ENCODE measurements at places on chromosomes 3 and 15. TPM values are rescaled to one million over a fixed set of nuclear protein-coding genes. Genes with fewer than 3 reads are reported as not detected.

GRCh38 chr3:72299321-72299802 is 514.4 kb upstream of the PROK2 start:
- DNase-seq, result peak; percentile 11

DNA sequence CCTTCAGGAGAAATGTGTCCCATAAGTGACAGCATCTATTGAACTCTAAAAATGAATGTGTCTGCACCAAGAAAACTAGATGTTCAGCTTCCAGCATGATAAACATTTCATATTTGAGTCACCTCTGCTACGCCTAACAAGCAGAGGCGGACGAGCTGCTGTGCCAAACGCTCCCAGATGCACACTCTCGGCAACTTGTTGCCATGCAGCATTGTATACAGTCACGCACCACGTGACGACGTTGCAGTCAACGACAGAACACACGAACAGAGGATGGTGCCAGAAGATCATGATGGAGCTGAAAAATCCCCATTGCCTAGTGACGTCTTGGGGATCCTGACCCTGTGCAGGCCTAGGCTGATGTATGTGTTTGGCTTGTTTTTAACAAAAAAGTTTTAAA is 137.5 kb downstream of the XXYLT1 start:
- no peak for DNase-seq

DNA sequence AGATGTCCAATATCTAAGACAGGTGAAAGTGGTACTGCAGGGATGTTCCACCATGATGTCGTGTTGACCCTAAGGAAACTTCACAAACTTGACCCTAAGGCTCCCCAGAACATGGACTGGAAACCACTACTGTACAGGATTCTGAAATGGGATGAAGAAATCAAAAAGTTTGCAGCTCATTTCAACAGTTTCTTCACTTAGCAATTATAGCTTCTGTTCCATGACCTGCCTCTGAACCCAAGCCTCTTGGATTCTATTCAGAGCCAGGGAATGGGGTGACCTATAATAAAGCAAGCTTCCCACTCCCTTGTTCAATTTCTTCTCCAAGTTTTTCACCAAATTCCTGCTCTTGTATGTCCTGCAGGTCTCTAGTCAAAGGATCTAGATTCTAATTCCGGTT is 40.7 kb downstream of the DUT start:
- no peak for DNase-seq

DNA sequence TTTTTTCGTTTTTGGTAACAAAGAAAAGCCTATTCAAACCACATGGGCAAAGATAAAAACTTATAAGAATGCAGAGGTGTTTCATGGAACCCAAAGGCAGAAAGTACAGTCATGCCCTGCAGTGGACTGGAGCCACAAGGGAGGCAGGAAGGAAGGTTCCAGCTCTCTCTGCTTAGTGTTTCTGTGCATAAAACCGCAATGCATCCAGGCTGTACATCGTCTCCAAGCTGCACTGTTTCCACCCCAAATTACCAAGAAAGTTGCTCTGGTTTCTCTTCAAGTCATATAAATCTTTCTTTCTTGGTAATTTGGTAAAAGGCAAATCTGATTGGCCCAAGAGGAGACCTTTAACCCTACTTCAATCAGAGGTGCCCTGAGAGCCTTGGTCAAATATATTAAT is 15.8 kb downstream of the TRAT1 start:
- DNase-seq, result no peak

GRCh38 chr15:67914537-67915460 is 75.0 kb upstream of the RNU6-1 start:
- no peak for DNase-seq

- no peak for DNase-seq
Measured at GRCh38 chr15:67098768-67099282, 33.4 kb downstream of the SMAD3 start.

- DNase-seq, result no peak
Measured at GRCh38 chr15:69185706-69186105, 25.3 kb downstream of the GLCE start.

GRCh38 chr15:69467636-69468035 is 15.0 kb downstream of the RPLP1 start:
- DNase-seq, result no peak

DNA sequence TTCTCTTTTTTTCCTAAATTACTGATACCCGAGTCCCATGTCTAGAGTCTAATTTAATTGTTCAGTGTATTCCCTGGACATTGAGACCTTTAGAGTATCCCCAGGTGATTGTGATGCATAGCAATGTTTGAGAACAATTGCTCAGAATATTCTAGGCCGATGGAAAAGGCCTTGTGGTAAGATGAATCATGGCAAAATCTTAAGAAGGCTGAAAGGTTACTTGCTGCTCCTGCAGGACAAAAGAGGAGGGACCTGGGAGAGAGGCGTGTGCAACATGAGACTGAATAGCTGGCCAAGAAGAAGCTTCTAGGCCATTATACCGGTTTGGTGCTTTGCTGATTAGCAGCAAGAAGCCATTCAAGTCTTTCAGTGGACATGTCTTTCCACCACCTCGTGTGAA is 256.6 kb downstream of the ROBO2 start:
- peak; percentile 1 for DNase-seq

Gene ZFAND6
- total RNA-seq, result 54.8 TPM

DNA sequence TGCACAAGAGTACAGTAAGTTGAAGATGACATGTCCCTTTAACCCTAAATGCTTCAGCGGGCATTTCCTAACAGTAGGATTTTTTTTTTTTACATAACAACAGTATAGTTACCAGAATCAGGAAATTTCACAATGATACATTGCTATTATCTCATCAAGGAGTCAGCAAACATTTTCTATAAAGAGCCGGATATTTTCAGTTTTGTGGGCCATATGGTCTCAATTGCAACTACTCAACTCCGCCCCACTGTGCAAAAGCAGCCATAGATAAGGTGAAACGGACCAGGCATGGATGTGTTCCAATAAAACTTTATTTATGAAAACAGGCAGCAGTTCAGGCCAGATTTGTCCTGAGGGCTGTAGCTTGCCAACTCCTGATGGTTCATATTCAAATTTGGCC is 130.6 kb downstream of the SMAD6 start:
- DNase-seq, result no peak

GRCh38 chr3:31490502-31490901 is 42.2 kb upstream of the STT3B start:
- no peak for DNase-seq

Gene SOX14
- not detected for total RNA-seq

Gene CIDEC
- 0.17 TPM for total RNA-seq

DNA sequence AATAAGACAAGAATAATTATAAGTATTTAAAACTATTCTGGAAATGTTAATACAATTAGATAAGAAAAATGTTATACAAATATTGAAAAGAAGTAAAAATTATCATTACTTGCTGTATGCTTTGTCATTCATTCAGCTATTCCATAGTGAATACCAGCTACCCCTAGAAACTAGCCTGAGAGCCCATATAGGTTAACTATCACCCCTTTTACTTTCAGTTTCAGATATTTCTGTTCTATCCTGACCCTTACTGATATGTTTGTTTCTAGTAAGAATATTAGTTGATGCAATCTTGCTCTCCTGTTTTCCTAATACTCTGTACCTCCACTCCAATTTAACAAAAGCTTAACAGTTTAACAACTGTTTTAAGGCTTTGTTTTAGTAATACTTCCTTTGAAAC is 31.6 kb downstream of the FAM227B start:
- no peak for DNase-seq

GRCh38 chr3:149234671-149235245 is 13.1 kb upstream of the CP start:
- DNase-seq, result no peak

Gene WWTR1
- total RNA-seq, result 47.5 TPM

Gene GOLGA8S
- not detected for total RNA-seq

DNA sequence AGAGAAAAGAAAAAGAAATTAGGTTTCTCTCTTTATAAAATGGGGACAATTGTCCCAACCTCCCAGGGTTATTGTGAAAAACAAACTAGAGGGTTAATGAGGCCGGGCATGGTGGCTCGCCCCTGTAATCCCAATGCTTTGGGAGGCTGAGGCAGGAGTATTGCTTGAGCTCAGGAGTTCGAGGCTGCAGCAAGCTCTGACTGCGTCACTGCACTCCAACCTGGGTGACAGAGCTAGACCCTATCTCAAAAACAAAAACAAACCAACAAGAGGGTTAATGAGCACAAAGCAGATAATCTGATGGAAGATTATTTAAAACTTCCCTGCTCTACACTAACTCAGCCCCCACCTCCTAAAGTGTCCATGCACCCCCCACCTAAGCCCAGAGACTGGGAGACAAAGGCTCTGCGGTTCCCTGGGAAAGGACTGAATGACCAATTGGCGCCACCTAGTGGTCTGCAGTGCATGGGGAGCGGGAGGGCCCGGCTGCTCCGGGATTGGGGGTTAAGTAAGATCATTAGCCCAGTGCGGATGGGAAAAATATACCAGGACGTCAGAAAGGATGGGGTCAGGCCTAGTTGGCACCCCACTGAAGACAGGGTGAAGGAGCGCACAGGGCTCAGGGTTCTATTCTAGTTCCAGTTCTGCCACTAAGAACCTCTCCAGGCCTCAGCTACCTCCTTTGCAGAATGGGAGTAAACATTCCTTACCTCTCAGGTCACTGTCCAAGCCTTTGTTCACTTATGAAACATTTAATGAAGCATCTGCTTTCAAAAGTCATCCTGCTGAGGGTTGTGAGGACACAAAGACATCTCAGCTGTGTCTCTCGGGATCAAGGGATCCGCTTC is 15.6 kb downstream of the PIF1 start:
- peak; percentile 41 for DNase-seq

DNA sequence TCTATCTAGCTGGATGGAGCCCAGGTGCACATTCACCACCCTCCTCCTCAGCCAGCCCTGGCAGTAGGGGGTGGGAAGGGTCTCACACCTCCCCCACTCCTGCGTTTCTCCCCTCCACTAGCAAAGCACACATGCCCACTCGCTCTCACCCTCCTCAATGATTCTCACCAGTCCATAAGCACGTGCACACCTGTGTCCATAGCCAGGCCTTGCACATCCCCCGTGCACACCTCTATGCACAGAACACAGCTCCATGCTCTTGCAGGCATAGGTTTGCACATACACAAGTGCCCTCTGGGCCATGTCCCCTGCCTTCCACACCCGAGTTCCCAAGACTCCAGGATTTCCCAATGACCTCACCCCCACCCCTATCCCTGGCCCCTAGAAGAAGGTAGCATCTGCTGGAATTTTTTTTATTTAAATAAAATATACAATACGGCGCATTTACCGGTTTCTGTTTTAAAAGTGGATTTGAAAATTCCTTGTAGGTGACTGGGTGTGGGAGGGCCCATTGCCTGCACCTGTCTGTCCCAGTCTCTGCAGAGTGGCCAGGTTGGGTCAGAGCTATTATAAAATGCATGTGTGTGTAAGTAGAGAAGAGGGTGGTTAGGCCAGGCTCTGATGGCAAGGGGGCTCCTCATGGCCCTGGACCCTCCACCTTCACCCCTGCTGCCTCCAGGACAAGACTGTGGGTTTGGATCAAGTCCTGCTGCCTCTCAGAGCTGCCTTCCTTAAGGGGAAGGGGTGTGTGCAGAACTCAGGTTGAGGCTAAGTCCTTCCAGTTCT is 49.1 kb downstream of the HCN4 start:
- DNase-seq, result no peak

GRCh38 chr3:13352621-13353131 is 67.4 kb downstream of the NUP210 start:
- peak; percentile 8 for DNase-seq

DNA sequence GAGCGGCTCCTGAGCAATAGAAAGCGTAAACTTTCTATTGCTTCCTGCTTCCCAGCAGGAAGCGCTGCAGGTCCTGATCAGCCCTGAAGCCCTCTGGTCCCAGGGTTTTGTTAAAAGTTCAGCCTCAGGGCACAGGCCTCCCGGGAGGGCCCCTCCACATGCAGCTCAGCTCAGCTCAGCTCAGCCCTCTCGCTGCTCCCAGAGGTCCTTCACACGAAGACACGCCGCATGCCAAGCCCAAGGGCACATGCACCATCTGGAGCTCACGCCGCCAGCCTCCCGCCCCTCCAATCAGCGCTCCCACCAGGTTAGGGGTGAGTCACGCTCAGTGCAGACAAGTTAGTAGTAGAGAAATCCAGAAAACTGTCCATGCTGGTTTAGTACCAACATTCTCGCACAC is 12.7 kb downstream of the TKT start:
- no peak for DNase-seq

All from mammary epithelial cell (primary cell).